ENCODE measurements at places on chromosomes 12 and 14.

DNA sequence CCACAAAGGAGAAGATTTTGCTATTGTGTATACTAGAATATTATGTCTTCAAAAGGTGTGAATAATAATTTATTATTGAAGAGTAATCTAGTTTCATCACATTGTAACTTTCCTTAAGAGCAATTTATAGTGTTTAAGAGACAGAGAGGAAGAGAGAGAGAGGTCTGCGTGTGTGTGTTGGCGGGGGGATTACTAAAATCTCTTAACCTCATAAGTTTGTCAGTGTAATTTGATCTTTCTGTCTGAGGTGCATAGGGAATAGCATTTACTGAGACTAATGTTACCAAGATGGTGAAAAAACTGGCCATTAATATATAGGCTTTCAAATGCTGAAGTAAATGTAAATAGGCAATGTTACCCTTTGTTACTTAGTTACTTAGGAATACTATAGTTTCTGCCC, 48.2 kb upstream of the BTG1 start:
- H3K4me1 ChIP-seq = peaks cover 20% of the 10 kb centered on the region
- no peak overlapping the region for H3K4me3 ChIP-seq
- no peaks in the 10 kb centered on the region for H3K36me3 ChIP-seq
- H3K27me3 ChIP-seq = no peaks in the 10 kb centered on the region
- H3K27ac ChIP-seq = no peak overlapping the region
- no peak for DNase-seq

DNA sequence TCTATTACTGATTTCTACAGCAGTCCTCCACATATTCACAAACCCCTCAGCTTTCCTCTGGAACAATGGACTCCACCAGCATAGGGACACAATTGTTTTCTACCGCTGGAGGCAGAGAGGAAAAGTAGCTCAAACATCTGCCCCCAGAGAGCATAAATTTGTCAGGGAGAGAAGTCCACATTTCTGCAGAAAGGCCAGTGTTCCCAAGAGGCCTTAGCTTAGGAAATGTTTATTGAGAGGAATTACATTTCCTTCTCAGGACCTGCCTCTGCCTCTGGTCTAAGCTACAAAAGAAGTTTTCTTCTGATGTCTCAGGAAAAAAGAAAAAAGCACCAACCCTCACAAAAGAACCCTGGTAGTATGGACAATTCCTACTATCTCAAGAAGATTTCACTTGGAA, 217.8 kb upstream of the BMP4 start:
- H3K36me3 ChIP-seq = no peaks in the 10 kb centered on the region
- H3K4me3 ChIP-seq = no peak overlapping the region
- no peak overlapping the region for H3K27ac ChIP-seq
- H3K4me1 ChIP-seq = no peaks in the 10 kb centered on the region

DNA sequence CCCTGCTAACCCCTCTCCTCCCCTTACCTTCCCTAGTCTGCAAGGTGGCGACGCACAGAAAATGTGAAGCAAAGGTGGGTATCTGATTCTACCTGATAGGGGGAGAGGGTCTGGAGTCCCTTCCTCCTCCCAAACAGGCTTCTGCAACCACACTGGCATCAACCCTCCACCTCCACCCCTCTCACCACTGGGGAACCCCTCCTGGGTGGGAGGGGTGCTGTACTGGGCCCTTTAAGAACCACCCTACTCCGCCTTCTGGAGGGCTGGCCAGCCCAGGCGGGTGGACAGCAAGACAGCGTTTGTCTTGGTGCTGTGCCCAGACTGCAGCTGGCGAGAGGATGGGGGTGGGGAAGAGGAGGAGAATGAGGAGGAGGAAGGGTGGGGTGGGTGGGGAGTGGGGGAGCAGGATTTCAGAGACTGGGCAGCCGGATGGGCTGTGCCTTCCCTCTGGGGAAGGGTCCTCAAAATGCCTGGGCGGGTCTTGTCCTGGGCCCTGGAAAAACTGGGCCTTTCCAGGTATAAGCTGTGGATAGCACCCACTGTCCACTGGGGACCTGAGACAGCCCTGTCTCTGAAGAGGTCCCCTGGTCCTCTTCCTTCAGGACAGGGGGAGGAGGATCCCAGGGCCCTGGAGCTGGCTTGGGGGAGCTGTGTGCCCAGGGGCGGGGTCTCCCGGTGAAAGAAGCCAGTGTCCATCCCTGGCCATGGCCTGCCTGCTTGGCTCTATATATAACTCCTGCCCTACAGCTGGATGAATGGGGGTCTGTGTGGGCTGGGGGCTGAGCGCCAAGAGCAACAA, 2.8 kb downstream of the TNS2 start:
- no peaks in the 10 kb centered on the region for H3K27me3 ChIP-seq
- peaks cover 24% of the 10 kb centered on the region for H3K4me1 ChIP-seq
- H3K36me3 ChIP-seq = no peaks in the 10 kb centered on the region
- no peak for DNase-seq
- H3K27ac ChIP-seq = no peak overlapping the region

DNA sequence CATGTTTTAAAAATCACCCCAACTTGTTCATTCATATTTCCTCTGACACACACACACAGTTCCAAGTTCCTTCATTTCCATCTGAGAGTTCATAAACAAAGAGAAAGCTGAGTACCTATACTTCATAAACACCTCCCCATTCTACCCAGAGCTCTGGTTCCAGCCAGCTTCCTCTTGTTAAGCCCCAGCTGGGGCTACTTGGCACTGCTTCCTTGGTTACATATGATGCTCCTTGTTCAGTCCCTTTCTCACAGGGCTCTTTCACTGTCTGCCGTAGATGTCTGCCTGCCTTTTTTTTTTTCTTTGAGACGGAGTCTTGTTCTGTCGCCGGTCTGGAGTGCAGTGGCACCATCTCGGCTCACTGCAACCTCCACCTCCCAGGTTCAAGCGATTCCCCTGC, 77.5 kb downstream of the COX16 start:
- H3K4me3 ChIP-seq = no peak overlapping the region
- H3K27ac ChIP-seq = no peak overlapping the region
- H3K4me1 ChIP-seq = no peaks in the 10 kb centered on the region
- peaks cover 10% of the 10 kb centered on the region for H3K27me3 ChIP-seq

All from activated CD8-positive, alpha-beta T cell treated with anti-CD3 and anti-CD28 coated beads for 36 hours (primary cell).